NCI-H1092 treated with DMSO at 0.1 percent for 48 hours (cell line): ENCODE measurements at places on chromosomes 5 and 9.
A peak's percentile ranks its signal among the peaks of the same experiment; 100 is the strongest.

DNA sequence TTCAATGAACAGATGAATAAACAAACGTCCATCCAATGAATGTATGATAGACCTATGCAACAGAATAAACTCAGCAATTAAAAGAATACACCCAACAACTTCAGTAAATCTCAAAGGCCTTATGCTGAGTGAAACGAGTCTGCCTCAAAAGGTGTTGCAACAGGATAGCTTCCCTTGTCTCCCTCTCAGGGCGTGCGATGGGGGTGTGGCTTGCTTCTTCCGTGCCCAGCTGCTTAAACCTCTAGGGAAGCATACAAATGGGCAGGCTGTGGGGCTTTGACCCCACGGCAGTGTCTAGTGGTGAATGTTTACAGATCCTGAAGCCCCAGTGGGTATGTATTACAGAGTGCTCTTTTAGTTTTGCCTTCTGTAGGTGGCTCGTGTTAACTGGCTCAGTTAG lies 87.0 kb upstream of the CCL21 start:
- no peak for DNase-seq

- DNase-seq: no peak
Observed at GRCh38 chr9:33113799-33114547, 37.5 kb upstream of the SMU1 start.

- no peak for DNase-seq
Observed at GRCh38 chr5:90747693-90748092, 189.1 kb downstream of the ADGRV1 start.

DNA sequence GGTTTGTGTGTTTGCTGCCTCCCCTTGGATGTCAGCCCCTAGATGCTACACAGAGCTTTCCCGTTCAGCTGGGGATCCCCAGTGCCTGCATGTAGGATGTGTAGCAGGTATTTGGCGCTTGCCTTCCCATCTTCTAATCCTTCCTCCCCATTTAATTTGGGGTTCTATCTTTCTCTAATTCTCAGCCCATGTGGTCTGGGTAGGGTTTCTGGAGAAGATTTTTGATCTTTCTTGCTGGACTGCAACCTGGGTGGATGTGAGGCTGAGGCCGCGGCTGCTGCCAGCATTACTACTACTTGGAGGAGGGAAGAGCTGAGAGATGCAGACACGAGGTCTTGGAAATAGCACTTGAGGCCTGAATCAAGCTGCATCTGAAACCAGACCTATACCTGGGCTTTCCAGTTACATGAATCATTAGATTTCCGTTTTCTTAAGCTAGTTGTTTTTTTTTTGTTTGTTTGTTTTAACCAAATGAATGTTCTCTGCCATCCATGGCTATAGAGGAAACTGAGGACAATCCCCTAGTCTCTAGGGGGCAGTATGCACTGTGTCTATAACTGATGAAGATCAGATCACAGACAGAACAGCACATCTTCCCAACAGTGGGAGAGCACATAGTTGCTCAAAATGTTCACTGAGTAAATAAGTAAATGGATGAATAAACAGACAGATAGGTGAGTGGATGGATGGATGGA lies 178.6 kb downstream of the FGF18 start:
- no peak for DNase-seq

DNA sequence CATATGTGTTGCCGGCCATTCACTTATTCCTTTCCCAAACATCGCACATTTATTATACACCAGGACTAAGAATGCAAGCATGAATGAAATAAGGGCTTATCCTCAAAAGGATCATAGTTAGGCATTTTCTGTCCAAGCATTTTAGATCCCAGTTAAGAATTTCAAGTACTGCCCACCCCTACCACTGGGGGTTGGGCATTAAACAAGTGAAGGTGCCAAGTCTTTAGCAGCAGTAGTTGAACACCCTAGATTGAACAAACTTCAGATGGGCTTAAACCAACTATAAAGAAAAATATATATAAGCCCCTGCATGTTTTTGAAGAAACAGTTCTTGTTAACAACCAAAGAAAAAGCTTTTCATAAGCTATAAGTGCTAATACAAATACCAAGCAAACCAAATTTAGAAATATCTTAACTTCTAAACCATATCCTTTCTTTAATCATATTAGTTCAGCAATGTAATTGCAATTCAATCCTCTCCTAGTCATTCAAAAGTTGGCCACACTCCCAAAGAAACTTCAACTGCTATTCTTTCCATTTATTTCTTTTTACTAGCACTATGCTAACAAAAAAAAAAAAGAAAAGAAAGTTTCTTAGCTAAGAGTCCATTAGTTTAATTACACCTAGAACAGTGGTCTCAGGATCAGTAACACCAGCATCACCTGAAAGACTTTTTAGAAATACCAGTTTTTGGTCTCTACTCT lies 149.8 kb downstream of the MLLT3 start:
- DNase-seq: no peak

DNA sequence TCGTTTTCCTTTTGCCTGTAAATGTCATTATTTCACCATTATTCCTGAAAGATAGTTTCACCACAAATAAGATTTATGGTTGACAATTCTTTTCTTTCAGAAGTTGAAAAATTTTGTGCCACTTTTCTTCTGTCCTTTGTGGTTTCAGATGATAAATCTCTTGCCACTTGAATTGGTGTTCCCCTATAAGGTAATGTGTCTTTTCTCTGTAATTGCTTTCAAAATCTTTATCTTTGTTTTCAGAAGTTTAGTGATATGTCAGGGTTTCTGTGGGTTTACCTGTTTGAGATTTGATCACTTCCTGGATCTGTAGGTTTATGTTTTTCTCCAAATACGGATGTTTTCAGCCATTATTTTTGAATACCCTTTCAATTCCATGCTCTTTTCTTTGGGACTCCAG lies 14.6 kb downstream of the RASA1 start:
- no peak for DNase-seq

DNA sequence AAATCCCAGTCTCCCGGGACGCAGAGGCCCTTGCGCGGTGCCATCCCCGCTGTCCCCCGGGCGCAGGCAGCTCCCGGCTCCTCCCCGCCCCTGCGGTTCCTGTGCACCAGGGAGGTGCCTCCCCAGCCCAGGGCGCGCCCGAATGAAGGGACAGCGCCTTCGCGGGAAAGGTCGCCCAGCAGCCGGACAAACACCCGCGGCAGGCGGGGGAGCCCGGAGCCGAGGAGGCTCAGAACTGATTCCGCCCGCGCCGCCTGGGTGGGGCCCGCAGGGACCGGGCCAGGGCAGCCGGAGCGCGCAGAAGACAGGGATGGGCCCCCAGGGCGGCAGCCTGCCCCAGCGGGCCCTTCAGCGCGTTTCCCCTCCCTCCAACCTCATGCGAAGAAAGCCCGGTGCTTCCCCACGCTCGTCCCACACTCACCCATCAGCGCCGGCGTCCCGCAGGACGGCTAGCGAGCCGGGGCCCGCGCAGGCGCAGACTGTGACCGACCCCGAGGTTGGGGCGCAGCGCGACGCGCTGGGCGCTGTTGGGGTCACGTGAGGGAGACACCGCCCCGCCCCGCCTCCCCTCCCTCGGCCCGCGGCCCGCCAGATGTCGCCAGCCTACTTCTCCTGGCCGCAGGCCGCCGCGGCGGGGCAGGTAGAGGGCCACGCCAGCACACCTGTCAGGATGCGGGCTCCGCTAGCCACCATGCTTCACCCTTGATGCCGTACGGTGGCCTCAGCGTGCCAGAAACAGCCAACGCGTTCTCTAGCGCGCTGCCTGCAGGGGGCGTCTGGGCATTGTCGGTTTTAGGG lies at the start of gene SLC25A51:
TSS of gene SLC25A51 (minus strand) at position 481 of the 798 bp plus-strand sequence. CDS start 15,577 bp downstream, outside the sequence.
- peak; percentile 93 for DNase-seq

DNA sequence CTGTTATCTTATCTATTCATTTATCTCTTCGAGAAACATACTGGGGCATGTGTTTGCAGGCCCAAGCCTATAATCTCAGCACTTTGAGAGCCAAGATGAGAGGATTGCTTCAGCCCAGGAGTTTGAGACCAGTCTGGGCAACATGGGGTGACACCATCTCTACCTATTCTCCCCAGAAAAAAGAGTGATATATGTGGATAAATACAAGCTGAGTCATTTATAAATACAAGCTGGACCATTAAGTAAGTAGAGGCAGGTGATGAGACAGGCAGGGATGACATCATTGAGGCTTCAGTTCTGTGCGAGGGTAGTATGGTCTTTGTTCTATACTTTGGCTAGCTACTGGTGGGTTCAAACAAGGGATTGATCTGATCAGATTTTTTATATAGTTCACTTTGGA lies 25.6 kb downstream of the PBX3 start:
- no peak for DNase-seq

GRCh38 chr5:17436350-17436749 lies 61.7 kb upstream of the TAF11L2 start:
- DNase-seq: no peak

DNA sequence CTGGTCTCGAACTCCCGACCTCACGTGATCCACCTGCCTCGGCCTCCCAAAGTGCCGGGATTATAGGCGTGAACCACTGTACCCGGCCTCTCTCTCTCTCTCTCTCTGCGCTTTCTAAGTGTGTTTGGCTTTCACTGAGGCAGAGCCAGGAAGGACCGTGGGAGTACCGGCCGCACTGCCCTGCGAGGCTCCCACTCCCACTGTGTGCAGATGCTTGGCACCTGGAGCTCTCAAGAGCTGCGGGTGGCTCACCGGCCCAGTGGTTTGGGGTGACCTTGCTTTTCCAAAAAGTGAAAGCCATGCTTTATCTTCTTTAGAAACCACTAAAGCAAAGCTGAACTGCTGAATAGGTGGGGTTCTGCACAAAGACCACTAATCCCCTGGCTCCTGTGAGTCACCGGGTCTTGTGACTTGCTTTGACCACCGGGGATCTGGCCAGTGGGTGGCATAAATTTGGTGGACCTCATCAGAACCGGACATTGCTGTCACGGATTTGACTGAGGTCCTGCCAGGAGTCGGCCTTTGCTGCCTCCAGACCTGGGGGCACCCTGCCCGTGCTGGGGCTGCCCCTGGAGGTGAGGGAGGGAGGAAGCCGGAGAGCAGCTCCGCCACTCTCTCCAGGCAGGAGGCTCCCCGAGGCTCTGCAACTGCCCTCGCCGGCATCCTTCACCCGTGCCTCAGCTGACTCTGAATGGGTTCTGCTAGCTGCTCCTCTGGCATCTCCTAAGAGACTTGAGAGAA lies 228.9 kb downstream of the FANCC start:
- no peak for DNase-seq

DNA sequence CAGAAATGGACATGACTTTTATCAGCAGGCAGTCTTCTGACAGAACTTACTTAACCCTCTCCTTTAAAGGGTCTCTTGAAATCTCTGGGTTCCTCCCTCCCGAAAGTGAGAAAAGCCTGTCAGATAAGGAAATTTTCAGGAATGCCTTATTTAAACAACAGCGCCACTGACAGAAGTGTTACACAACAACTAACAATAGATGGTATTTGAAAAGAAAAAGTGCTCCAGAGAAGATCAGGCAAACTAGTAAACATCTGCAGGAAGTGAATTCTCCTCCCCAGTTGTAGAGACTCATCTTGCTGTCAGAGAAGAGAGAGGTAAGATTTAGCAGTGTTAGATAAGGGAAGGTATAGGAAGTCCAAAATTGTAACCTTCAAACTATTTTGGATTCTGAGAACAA lies 107.2 kb upstream of the NFIL3 start:
- no peak for DNase-seq

- DNase-seq: no peak
Observed at GRCh38 chr5:141804475-141804874, 73.7 kb downstream of the PCDH1 start.

- no peak for DNase-seq
Observed at GRCh38 chr5:82662340-82662739, 384.2 kb upstream of the RPS23 start.

- DNase-seq: no peak
Observed at GRCh38 chr5:9071074-9071473, 474.8 kb downstream of the SEMA5A start.

DNA sequence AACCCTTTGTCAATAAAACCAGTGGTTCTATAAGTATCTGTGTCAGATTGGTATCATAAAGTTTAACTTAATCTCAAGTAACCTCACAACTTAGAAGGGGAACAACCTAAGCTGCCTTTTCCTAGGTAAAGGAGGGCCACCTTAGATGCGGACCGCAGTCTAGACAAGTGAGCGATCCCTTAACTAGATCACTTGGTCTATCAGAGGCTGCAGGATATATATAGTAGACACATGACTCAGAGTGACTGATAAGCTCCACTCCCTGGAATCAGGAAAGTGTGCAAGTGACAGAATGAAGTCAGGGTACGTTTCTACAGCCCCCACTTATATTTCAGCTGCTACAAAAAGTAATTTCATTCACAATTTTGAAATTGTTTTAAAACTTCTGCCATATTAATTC lies 7.4 kb downstream of the REEP5 start:
- DNase-seq: no peak

DNA sequence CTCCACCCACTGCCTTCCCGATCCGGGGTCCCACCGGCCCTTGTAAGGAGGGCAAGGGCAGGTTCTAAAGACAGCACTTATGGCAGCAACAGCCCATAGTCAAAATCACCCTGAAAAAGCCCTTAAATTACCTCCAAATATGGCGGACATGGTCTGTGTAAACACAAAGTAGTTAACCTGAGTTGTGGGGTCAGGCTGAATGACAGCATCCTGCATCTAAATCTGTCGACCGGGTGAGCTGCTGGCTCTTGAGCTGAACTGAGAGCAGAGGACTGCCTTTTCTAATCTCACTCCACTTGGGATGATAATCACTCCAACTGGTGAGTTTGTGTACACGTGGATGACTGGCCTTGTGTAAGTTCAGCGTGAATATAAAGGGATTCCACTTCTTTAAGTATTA lies 249.6 kb downstream of the DENND1A start:
- DNase-seq: no peak

- DNase-seq: no peak
Observed at GRCh38 chr9:24144796-24145195, 318.8 kb upstream of the ELAVL2 start.

GRCh38 chr9:124198331-124198730 lies 59.4 kb upstream of the NEK6 start:
- DNase-seq: no peak

- no peak for DNase-seq
Observed at GRCh38 chr5:130104895-130105688, 200.8 kb downstream of the CHSY3 start.

- no peak for DNase-seq
Observed at GRCh38 chr5:119451561-119451960, 736 bp upstream of the HSD17B4 start.

- DNase-seq: no peak
Observed at GRCh38 chr5:148805326-148806290, 20.8 kb upstream of the ADRB2 start.

- DNase-seq: no peak
Observed at GRCh38 chr5:54902791-54903473, 82.5 kb downstream of the ESM1 start.

- no peak for DNase-seq
Observed at GRCh38 chr5:129384736-129385135, 75.4 kb upstream of the ADAMTS19 start.

DNA sequence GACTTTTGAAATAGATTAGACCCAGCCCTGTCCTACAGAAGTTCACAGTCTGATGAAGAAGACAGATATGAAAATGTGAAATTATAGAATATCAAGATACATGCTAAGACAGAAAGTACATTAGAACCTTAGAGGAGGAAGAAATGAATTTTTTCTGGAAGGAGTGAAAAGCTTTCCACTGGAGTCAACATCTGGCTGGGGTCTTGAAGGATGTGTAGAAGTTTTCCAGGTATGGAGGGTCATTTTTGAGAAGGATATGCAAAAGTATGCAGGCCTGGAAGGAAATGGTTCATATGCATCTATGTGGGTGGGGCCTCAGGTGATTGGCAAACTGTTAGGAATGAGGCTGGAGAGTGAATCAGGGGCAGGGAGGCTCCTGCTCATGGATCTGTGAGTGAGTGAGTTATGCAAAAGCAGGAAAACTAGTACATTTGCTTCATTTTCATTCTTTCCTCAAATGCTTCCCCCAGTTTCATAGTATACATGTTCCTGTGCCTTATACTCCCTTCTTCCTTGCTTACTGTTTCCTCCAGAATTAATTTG lies 142.3 kb downstream of the GRIA1 start:
- DNase-seq: no peak
